ENCODE measurements at places on chromosomes 7 and 10. TPM values are rescaled to one million over a fixed set of nuclear protein-coding genes. Genes with fewer than 3 reads are reported as not detected.

Gene TMEM139
- 14.5 TPM for total RNA-seq

Gene KEL
- total RNA-seq = 0.12 TPM

Gene TYW1B
- total RNA-seq = 0.80 TPM

Gene GPR158
- total RNA-seq = not detected

Gene OR6V1
- total RNA-seq = not detected

Gene LOXL4
- total RNA-seq = 5.4 TPM

Gene STK31
- 0.12 TPM for total RNA-seq

All from epithelial cell of proximal tubule (primary cell).